ENCODE measurements at places on chromosomes 16 and 17.
A peak's percentile ranks its signal among the peaks of the same experiment; 100 is the strongest.

DNA sequence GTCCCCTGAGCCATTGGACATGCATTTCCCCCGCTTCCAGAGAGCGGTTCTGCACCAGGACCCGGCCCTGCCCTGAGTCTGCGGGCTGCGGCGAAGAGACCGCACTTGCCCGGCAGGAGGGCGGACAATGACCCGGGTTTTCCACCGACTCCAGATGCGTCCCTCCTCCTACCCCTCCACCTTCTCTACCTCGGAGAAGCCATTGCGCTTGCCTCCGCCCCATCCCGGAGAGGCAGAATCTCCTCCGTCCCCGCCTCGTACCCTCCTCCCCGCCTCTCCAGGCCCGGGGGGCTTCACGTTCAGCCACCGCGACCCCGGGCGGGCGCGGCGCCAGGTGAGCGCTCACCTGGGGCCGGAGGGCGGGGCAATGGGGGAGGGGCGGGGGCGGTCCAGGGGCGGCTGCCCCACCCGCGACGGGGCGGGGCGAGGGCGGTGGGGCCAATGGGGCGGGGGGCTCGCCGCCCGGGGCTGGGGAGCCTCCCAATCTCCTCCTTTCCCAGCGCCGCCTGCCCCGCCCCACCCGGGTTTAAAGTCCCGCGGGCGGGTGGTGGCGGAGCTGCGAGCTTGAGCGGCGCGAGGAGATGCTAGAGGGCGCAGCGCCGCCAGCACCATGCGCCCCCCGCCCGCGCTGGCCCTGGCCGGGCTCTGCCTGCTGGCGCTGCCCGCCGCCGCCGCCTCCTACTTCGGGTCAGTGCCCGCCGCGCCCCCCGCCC lies at the start of gene WNT9B:
Gene WNT9B, plus strand, starts transcription at position 555 of the 713 bp plus-strand sequence. Its CDS starts 56 bp downstream, at position 611.
- DNase-seq: no peak

GRCh38 chr17:31112001-31112661 lies 17.4 kb downstream of the NF1 start:
- DNase-seq: no peak

DNA sequence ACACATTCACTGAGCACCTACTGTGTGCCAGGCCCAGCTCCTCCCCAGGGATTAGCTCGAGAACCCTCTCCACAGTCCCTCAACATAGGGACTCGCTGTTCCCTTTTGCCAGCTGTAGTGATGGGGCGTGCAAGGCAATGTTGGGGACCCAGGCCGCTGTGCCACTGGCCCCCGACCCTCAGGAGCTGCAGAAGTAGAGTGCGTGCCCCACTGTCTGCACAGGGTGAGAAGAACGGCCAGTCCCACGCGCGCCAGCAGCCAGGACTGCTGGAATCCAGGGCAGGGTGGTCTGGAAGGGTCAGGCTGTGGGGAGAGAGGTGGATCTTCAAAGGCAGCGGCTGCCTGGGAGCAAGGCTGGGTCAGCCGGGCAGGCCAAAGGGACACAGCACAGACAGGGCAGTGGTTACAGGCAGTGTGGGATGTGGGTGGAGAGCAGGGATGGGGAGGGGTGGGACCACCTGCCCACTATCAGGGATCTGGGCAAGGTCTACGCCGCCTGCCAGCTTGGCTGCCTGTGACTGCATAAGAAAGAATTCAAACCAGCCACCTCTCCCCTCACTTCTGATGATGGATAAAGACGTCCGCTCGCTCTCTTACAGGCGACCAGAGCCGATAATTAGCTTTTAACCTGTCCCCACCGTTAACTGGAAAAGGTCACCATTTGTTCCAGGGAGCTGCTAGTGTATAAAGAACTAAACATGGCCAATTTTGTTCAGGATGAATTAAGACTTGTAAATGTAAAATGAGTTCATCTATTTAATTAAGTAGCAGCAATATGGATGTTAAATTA lies 86.7 kb upstream of the GSE1 start:
- no peak for DNase-seq

- no peak for DNase-seq
These were observed 52.6 kb downstream of the USP22 start for GRCh38 chr17:20989991-20990855.

GRCh38 chr16:995087-995486 lies 13.5 kb downstream of the SOX8 start:
- DNase-seq: no peak

GRCh38 chr16:1998852-1999801 lies 9.4 kb downstream of the SYNGR3 start:
- no peak for DNase-seq

- DNase-seq: no peak
These were observed 465.4 kb upstream of the C16orf82 start for GRCh38 chr16:26601335-26601734.

GRCh38 chr16:19239511-19240155 lies 45.9 kb upstream of the CLEC19A start:
- DNase-seq: no peak

- DNase-seq: no peak
These were observed at the start of gene HSPB9 for GRCh38 chr17:42122371-42123303. TSS of gene HSPB9 (plus strand) at chr17:42122804. CDS start at chr17:42122851, 47 bp downstream.

DNA sequence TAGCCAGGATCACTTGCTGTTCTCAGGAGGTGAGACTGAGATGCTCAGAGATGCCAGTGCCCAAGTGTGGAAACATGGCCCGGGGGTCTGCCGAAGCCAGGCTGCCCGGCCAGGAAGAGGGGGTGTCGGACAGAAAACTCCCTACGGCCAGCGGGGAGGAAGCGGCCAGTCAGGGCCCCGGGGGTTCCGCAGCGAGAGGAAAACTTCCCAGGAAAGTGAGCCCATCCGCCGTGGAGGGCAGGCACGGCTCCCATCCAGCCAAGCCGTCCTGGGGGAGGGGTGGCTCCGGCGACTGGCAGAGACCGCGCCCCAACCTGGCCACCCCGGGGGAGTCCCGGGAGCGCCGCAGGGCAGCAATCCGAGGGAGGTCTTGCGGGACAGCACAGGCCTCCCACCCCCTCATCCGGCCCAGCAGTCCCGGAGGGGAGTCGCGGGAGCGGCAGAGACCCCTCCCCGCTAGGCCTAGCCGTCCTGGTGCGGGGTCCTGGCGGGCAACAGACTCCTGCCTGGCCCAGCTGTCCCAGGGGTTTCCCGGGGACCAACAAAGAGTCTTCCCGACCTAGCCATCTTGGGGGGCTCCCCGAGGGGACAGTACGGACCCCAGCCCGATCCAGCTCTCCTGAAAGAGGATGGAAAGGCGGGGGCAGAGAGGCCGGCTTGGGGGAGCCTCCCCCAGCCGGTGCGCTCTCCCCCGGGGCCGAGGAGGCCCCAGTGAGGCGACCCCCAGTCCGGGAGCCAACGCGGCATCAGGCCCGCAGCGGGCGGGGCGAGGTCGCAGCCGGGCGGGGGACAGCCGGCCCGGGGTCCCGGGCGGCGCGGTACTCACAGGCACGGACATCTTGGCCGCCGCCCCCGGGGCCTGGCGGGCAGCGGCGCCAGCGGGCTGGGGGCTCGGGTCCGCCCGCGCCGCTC lies 13.8 kb upstream of the BCAR1 start:
- DNase-seq: no peak

DNA sequence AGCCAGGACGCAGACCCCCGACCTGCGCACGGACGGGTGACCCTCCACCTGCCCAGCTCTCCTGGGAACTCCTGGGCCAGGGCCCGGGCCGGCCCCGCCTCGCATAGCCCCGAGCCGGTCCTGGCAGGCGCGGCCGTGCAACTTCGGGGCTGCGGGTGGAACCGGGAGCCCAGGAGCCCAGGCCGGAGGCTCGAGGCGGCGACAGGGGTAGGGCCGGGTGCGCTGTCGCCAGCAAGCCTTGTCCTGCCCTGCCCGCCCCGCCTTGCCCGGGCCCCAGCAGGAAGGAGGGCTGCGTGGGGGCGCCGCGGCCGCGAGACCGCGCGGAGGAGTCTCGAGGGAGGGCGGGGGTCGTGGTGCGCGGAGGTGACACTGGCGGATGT lies 408 bp downstream of the LMF1 start:
- DNase-seq: no peak

DNA sequence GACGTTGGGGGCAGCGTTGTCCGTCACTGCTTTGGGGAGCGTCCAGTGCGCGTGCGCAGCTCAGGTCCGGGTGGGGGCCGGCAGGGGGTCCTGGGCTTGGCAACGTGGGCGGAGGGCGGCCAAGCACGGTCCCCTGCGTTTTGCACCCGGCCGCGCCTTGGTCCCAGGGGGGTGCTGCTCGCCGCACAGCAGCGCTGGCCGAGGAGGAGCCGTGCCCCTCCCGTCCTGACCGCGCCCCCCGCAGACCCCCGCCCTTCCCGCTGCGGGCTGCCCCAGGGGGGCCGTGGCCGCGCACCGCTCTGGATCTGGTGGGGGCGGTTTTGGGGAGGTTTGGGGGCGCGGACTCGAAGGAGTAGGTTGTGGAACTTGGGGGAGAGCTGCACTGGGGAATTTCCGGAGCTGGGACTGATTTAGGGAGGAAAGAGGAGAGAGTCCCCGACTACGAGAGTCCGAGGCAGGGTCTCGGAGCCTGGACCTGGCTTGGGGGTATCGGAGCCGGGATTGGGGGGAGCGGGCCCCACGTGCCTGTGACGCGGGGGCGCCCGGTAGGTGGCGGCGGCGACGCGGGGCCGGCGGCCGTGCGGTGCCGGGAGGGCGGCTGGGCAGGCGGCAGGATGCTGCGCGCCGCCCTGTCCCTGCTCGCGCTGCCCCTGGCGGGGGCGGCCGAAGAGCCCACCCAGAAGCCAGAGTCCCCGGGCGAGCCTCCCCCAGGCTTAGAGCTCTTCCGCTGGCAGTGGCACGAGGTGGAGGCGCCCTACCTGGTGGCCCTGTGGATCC lies at the start of gene SLC9A5:
Gene SLC9A5, plus strand, starts transcription at position 579 of the 777 bp plus-strand sequence. Its CDS starts 36 bp downstream, at position 615.
- peak; percentile 47 for DNase-seq

GRCh38 chr17:39677542-39678339 lies 9.5 kb downstream of the PNMT start:
- DNase-seq: no peak

- DNase-seq: peak; percentile 31
These were observed 774 bp downstream of the ENGASE start for GRCh38 chr17:79075446-79075750.

GRCh38 chr16:50067290-50067853 lies 1.6 kb downstream of the HEATR3 start:
- peak; percentile 55 for DNase-seq

DNA sequence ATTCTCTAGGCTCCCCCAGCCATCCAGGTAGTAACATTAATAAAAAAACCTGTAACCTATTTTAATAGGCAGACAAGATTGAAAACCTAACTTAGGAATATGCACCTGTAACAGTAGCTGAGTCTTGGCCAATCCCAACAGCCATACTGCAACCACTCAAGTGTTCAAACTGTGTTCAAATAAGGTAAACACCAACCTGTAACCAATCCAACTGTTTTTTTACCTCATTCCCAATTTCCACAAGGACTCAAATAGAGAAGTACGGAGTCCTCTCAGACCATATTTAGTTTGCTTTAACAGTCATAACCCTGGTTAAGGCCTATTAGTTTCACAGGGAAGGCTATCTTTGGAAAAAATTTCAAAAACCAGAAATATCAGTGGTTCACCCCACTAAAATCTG lies 40.4 kb upstream of the NOS2 start:
- DNase-seq: no peak

GRCh38 chr16:4517812-4518680 lies 20.5 kb downstream of the CDIP1 start:
- no peak for DNase-seq

- DNase-seq: no peak
These were observed 146.4 kb downstream of the MSI2 start for GRCh38 chr17:57402681-57403180.

DNA sequence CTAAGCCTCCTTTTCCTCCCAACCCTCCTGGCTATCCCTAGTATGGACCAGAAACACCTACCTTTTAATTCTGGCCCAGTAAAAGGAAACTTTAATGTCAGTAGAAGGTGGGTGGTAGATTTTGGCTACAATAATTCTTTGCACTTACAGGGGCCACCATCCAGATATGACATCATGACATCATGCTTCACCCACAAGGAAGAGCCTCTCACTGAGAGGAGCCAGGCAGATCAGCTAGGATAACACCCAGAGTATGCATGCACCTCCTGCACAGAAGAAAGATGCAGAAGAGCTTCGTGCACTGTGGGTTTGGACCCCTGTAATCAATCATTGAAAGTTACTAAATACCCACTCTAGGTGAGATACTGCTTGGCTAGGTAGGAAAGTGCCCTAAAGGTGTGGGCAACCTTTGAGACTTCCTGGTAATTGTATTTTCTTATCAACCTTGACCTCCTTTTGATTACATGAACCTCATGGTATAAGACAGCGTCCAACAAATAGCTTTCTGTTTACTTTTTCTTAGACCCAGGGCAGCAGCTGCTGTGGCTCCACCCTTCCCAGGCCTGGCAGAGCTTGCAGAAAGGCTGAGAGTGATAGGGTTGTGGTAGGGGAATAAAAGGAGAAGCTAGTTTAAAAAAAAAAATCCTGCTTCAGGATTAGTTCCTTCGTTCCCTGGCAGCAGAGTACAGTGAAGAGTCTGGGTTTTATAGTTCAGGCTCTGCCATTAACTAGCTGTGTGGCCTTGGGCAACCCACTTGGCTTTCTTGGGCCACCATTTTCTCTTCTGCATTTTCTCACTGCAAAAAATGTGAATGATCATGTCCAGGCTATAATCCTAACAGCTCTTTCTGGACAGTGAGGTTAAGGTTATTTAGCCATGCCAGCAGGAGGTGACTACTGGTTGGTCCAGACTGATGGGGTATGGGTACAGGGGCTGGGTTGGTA lies 6.2 kb downstream of the MAP3K14 start:
- no peak for DNase-seq

- no peak for DNase-seq
These were observed 4.3 kb downstream of the ZFP1 start for GRCh38 chr16:75152635-75153034.

GRCh38 chr16:16925432-16925831 lies 545.3 kb downstream of the XYLT1 start:
- DNase-seq: no peak

- no peak for DNase-seq
These were observed 61.8 kb downstream of the DNAH3 start for GRCh38 chr16:21088646-21089538.

GRCh38 chr16:69930117-69930776 lies 20.9 kb upstream of the CLEC18A start:
- peak; percentile 41 for DNase-seq

- no peak for DNase-seq
These were observed 6.7 kb upstream of the PRPSAP2 start for GRCh38 chr17:18851201-18851600.

- no peak for DNase-seq
These were observed 450.3 kb downstream of the SHISA9 start for GRCh38 chr16:13351601-13352217.

GRCh38 chr17:31308372-31309334 lies 5.2 kb downstream of the EVI2B start:
- no peak for DNase-seq
